NCI-H460 (cell line): ENCODE measurements at places on chromosomes 12 and 14.

- no peak for DNase-seq
Observed at GRCh38 chr12:55703901-55704761, 3.6 kb downstream of the ITGA7 start.

DNA sequence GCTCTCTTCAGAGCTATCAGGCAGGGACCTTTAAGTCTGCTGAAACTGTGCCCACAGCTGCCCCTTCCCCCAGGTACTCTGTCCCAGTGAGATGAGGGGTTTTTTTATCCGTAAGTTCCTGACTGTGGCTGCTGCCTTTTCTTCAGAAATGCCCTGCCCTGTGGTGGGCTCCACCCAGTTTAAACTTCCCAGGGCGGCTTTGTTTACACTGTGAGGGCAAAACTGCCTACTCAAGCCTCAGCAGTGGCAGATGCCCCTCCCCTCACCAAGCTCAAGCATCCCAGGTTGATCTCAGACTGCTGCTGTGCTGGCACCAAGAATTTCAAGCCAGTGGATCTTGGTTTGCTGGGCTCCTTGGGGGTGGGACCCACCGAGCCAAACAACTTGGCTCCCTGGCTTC, 46.9 kb upstream of the SLC16A7 start:
- DNase-seq, result no peak

GRCh38 chr12:124861492-124861891, 2.2 kb downstream of the SCARB1 start:
- peak; percentile 69 for DNase-seq

DNA sequence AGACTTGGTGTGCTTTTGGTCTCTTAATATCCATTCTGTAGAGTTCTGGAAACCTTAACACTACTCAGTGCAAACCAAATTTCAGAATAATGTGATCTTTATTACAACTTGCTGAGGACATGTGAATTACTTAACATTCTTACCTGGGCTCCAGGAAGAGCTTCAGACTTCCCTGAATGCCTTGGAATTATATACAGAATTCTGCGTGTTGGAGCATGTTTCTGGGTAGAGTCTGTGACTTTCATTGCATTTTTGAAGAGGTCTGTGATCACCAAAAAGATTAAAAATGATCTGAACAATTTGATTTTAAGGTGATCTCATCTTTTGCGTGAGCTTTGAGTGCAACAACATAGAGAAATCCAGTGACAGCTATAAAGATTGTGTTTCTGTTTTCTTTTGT, 35.4 kb downstream of the ZDHHC17 start:
- no peak for DNase-seq

GRCh38 chr12:29159661-29160060, 10.6 kb downstream of the FAR2 start:
- DNase-seq, result no peak

DNA sequence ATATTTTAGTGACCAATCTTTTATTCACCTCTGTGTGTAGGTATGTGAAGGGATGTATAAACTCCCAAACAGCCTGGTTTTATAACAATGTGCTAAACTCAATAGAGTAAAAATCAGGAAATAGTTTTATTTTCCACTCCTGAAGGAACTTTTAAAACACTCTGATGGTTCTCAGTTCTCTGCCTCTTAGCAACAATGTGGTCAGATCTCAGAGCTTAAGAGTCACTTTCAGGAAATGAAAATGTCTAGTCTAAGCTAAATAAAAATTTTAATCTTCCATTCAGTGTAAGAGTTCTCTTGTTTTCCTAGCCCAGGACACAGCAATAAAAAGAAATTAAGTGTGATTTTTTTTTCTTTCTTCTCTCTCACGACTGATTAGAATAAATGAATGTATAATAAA, 718.0 kb downstream of the C12orf50 start:
- DNase-seq, result no peak

DNA sequence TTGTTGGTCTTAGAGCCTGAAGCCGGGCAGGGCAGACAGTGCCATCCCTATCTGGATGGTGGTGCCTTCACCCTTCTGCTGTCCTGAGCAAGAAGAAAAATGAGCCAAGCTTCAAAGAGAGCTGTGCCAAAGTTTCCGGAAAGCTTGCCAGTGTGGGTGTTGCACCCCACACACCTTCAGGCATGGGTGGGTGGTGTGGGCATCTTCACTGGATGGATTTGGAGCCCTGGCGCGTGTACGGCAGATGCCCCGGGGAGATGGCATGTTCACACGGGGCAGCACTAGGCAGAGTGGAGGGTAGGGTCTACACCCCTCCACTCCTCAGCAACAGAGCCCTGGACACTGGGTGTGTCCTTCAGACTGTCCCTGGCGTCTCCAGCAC, 33.0 kb downstream of the PACS2 start:
- no peak for DNase-seq

- no peak for DNase-seq
Observed at GRCh38 chr14:54767139-54767431, 135.5 kb downstream of the GCH1 start.

DNA sequence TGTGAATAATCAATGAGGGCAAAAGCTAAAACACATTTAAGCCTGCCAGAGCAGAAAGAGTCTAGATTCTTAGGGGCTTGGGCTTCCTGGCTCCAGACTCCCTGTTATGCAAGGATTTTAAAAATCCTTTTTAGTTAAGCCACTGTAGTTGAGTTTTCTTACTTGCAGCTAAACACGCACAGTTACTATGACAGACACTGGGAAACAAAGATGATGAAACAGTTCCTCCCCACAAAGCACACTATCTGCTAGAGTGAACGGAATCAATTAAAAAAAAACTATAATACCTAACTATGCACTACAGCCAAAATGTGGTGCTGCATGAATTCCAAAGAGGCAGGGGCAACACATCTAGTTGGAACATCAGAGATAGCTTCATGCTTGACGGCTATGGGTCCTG, 28.2 kb downstream of the RPS6KA5 start:
- no peak for DNase-seq

- DNase-seq, result peak; percentile 14
Observed at GRCh38 chr12:58416236-58416635, 474.9 kb downstream of the ATP23 start.

DNA sequence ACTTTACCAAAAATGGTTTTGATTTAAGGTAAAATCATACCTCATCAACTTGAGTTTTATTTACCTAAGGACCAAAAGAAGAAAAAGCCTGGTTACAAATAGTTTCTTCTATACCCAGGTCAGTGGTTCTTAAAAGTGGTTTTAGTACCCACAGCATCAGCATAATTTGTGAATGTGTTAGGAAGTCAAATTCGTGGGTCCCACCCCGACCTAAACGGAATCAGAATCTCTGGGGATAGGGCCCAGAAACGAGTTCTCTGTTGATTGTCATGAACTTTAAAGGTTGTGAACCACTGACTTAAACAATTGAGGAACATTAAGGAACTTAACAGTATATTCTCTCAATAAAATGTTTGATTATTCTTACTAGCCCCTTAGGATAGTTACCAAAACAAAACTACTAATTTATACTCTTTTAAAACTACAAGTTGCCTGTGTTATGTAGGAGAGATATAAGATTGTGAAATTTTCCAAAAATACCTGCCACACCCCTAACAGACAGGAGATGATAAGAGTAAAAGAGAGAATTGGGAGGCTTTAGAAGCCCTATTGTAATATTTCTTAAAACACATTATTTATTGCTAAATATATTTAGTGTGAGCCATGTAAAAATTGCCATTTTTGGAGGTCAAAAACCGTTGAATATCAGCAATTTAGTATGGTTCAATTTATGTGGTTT, 669 bp upstream of the SLC25A21 start:
- DNase-seq, result no peak
